Eye (tissue), 1 donor: ENCODE measurements at places on chromosomes 1 and 21.

- no peak for DNase-seq
Measured at GRCh38 chr21:18000981-18001686, 182.0 kb upstream of the C21orf91 start.

DNA sequence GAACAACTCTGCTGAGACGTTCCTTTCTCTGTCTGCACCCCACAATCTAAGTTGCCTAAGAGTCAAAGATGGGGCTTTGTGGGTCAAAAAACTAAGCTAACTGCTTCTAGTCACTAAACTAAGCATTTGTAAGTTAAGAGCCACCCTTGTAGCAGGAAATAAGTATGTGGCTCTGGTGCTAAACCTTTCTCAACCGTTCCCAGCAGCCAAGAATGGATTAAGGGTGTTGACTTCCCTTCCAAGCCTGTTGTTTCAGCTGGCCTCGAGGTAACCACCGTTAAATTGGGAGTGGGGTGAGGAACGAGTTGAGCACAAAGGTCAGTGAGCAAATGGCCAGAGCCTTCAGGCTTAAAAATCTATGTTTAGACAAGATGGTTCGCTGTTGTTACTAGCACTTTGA is 169.1 kb downstream of the TRIM33 start:
- no peak for DNase-seq

- no peak for DNase-seq
Measured at GRCh38 chr1:219967361-219967760, 39.0 kb upstream of the SLC30A10 start.

- DNase-seq: no peak
Measured at GRCh38 chr1:41333146-41333784, 28.0 kb upstream of the FOXO6 start.

GRCh38 chr1:67683316-67683715 is 1.7 kb upstream of the GADD45A start:
- no peak for DNase-seq

GRCh38 chr1:157095091-157095490 is 4.5 kb downstream of the ETV3L start:
- no peak for DNase-seq

DNA sequence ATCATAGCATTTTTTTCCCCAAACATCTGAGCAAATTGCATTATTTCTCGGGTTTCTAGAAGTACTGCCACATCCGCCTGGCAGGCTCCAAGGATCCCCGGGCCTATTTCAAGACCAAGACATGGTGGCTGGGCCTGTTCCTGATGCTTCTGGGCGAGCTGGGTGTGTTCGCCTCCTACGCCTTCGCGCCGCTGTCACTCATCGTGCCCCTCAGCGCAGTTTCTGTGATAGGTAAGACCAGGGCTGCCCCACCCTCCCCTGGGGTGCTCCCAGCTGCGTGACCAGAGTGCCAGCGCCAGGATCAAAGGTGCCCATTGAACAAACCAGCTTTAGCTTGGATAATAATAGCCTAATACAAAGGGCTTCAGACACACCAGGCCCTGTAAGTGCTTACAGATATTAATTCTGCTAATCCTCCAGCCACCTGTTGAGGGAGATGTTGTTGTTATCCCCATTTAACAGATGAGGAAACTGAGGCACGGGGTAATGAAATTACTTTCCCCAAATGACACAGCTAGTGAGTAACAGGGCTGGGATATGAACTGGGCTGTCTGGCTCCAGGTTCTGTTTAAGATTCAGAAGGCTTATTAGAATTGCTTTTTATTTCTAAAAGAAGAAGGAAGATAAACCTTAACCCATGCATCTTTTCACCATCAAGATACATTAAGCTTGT is 26.5 kb downstream of the NIPAL3 start:
- no peak for DNase-seq

DNA sequence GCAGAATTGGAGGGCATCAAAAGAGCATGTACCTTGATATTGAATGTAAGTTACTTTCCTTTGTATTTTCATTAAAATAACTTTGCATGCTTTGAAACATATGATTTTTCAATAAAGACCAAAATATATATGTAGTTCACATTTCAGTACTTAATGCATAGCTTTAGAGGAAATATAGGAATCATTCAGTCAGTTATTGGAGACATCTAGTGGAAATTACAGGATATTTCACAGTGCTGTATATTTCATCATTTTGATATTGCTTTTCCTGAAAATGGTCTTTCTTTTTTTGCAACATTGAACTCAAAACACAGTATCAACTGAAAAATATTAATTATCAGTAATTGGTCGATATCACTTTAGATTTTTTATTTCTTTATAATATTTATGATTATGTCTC is 375.8 kb downstream of the NCAM2 start:
- DNase-seq: no peak

DNA sequence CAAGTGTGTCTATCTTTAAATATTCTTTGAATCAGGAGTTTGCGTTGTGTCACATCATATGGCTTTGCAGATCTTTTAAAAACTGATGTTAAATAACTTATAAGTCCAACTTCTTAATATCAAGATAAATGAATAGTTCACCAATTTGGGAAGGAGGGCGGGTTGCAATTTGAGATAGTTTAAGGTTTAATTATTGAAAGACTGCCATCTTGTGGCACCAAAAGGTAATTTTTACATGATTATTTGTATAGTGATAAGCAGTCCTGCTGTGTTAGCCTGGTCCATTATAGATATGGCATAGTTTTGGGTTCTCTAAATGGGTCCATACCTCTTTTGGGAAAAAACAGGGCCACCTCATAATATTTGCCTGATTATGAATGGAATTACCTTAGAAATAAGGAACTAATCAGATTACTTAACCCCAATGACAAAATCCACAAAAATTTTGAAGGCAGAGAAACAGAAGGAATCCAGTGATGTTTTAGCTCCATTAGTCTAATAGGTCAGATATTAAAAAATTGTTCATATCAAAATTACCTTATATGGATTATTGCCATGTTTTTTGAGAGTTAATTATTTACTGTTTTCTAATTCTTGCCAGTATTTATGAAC is 64.3 kb downstream of the PRKAA2 start:
- DNase-seq: peak; percentile 78

DNA sequence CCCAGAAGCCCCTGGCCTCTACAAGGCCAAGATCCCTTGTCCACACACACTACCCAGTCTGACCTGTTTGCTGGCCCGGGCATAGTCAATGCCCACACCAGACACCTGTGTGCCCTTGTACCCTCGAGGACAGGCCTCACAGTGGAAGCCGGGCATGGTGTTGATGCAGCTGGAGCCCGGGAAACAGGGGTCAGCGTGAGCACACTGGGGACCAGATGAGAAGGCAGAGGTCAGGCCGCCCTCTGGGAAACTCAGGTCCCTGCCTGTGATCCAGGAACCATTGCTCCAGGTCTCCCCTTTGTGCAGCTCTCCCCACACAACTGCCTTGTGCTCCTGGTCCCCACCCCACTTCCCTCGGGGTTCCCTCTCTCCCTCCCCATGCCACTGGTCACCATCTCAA is 5.5 kb downstream of the THBS3 start:
- no peak for DNase-seq

DNA sequence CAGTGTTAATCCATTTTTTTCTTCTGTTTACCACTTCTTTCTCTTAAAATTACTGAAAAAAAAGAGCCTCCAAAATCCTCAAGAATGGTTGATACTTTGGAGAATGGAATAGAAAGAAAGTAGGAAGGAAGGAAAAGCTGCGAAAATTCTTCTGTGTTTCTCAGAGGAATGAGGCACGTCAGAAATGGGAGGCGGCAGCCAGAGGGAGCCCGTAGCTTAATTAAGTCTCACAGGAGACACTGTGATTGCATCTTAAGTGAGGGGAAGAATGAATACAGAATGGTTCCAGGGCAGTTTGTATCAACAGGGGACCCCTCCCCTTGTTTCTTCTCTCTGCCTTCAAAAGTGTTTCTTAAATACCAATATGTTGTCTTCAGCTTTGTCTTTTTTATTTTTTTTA is 1099.5 kb downstream of the PLA2G4A start:
- DNase-seq: peak; percentile 59

DNA sequence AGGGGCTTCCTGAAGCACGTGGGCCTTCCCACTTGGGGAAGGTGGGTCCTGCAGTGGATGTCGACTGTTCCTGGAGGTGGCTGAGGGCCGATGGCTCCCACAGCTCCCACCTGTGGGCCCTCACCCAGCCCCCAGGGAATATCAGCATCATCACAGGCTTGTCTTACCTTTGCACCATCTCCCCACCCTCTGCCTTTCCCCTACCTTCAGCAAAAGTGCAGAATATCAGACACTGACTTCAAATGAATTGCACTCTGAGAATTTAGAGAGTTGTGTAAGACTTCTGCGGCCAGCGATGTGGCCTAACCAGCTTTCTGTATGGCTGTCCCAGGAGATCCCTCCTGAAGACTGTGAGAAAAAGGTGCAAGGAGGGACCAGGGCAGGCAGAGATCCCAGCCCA is 105.4 kb downstream of the PRDM2 start:
- DNase-seq: no peak

GRCh38 chr1:182754543-182755314 is 34.8 kb upstream of the NPL start:
- no peak for DNase-seq

DNA sequence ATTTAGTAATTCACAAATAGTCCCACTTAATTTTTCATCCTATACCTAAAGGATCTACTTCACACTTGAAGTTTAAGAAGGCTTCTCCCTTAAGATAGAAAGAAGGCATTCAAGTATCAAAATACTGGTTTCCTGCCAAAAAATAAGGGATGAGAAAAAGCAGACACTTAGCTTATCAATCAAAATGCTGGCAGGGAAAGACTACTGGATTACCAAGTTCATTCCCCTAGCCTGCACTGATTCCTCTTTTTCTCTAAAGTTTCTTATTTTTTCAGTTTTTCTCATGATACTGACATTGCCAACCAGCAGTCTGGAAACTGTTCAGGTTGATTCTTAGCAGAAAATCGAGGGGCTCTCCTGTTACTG is 204.6 kb downstream of the GABPA start:
- no peak for DNase-seq

GRCh38 chr1:52150946-52151345 is 9.1 kb downstream of the ZFYVE9 start:
- no peak for DNase-seq
